ENCODE measurements at places on chromosomes 3 and 15. TPM values are rescaled to one million over a fixed set of nuclear protein-coding genes. Genes with fewer than 3 reads are reported as not detected.

The ZIC4 gene
- total RNA-seq = not detected

The FEZF2 gene
- total RNA-seq = not detected

The GOLGB1 gene
- 93.2 TPM for total RNA-seq

The DPH6 gene
- 9.7 TPM for total RNA-seq

The MORC1 gene
- not detected for total RNA-seq

The TCAIM gene
- 32.5 TPM for total RNA-seq

Measured in smooth muscle cell of the umbilical artery (primary cell).